ENCODE measurements at places on chromosomes 7 and 10. TPM values are rescaled to one million over a fixed set of nuclear protein-coding genes. Genes with fewer than 3 reads are reported as not detected.

The DRGX gene
- total RNA-seq, result not detected

The CYP2E1 gene
- total RNA-seq, result 0.35 TPM

The GPNMB gene
- total RNA-seq, result 3.2 TPM

The RINT1 gene
- total RNA-seq, result 14.8 TPM

The GHRHR gene
- total RNA-seq, result not detected

The CDK14 gene
- total RNA-seq, result 0.56 TPM

The CH25H gene
- total RNA-seq, result 0.15 TPM

The ABCC2 gene
- total RNA-seq, result 149 TPM

The DNAH11 gene
- 0.21 TPM for total RNA-seq

The FOXI2 gene
- not detected for total RNA-seq

The IQUB gene
- not detected for total RNA-seq

The TCAF2 gene
- total RNA-seq, result 0.75 TPM

The CYP3A7 gene
- not detected for total RNA-seq

The GNAT3 gene
- total RNA-seq, result not detected

The SLC37A3 gene
- 30.2 TPM for total RNA-seq

The SEMA3E gene
- total RNA-seq, result 1.8 TPM

The NAT16 gene
- total RNA-seq, result 0.29 TPM

The MKX gene
- total RNA-seq, result not detected

The TMEM213 gene
- total RNA-seq, result not detected

The CCDC172 gene
- not detected for total RNA-seq

Data from A549 treated with ZK216348 at 1 μM for 4 hours (cell line).